ENCODE measurements at places on chromosomes 3 and 15.
A peak's percentile ranks its signal among the peaks of the same experiment; 100 is the strongest.

GRCh38 chr3:69009559-69010410, 3.7 kb downstream of the EOGT start:
- DNase-seq, result peak; percentile 99

DNA sequence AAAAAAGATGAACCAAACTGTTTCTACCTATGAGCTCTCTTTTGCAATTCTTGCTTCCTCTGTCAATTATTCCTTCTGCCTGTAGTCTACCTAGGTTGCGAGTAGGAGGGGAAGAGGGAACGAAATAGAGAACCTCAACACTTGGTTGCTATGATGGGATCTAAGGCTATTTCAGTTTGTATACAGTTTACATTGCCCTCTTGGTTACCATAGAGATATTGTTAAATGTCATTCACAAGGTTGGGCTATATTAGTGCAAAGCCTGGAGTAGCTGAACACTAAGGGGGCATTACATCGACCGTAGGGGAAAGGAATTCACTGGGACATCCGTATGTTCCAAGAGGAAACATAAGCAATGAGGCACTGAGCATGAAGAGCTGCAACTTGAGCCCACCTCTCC, 276.9 kb downstream of the GBE1 start:
- DNase-seq, result no peak

DNA sequence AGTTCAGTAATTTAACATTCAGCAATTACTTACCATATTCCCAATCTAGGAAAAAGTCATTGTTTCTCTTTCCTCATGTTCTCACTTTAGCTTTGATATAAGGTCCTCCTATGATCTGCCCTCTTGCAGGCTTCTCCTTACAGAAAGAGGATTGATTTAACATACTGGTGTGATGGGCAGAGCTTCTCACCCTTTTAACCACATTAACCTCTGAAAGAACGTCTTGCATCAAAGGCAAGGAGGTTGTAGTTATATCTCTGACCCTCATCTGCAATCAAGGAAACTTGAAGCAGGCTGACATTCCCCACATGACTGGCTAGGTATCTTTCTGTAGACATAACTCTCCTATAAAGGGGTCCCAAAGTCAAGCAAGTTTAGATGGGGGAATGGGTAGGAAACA, 39.5 kb downstream of the BTLA start:
- no peak for DNase-seq

- DNase-seq, result no peak
Observed at GRCh38 chr3:143295201-143296080, 175.9 kb downstream of the CHST2 start.

DNA sequence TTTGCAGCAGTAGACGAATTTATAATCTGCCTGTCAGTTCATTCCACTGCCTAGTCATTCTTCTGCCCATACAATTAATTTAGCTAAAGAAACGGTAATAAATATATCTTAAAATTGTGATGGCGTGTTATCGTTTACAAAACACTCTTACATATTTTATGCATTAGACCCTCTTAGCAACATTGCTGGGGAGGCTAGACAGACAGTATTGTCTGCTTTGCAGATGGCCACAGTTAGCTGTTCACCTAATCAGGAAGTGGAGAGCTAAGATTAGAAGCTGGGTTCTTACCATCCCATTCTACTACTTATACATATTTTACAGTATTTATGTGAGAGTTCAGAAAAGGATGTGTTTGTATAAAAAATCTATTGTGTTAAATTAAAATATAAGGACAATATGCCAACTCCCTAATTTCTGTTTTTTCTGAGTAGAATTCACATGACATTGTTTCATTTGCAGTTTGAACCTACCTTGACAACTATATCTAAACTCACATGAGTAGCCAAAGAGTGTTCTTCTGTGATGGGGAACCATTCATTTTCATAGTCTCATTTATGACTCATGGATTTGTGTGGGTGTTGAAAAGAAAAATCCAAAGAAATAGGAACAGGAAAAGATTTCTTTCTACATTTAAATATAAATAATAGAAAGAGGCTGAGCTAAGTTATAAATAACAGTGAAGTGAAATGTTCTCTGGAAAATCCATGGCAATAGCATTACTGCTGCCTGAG, 41.7 kb upstream of the C3orf80 start:
- DNase-seq, result no peak

DNA sequence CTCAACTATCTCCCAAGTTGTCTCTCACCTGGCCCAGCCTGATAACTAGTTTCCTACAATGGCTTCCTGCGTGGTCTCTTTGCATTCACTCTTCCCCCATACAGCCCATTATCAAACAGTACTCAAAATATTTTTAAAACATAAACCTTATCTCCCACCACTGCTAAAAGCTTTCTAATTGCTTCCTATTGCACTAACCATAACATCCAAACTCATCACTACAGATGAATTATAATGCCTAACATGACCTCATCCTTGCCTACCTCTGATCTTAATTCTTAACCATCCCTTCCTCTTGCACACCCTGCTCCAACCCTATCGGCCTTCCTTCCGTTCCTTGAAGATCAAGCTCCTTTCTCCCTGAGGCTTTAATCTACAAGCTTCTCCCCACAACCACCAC, 17.0 kb downstream of the ACAP2 start:
- DNase-seq, result no peak

GRCh38 chr3:194054016-194054415, 81.9 kb upstream of the HES1 start:
- no peak for DNase-seq

- DNase-seq, result no peak
Observed at GRCh38 chr15:71152542-71152941, 37.3 kb downstream of the THSD4 start.
